Activated CD4-positive, CD25-positive, alpha-beta regulatory T cell treated with anti-CD3 and anti-CD28 coated beads, Interleukin-2, amount 50 U/mL, for 24 hours (primary cell): ENCODE measurements at places on chromosomes 12 and 14.

DNA sequence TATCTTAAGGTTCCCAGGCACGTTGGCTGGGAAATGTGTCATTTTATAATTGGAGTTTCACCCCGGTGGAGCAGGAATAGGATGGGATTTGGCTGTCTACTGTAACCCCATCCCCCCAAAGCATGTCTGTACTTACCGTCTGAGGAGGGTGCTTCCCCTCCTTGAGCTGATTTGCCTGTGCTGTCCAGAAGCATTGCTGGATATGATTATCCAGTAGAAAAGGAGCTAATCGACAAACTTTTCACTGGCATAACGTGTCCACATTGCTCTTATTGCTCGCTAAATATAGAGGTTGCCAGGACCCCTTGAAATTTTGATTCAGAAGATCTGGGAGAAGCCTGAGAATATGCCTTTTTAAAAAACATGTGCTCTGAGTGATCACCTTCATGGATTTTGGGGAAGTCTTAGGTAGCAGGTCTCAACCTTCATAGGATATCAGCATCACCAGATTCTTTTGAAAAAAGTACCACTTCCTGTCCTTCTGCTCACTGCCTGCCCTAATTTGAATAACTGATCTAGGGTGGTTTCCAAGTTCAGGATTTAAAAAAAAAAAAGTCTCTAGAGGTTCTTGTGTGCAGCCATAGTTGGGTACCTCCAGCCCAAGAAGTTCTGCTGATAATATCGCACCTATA is 80.4 kb upstream of the KCNA1 start:
- peak; percentile 85 for ATAC-seq

DNA sequence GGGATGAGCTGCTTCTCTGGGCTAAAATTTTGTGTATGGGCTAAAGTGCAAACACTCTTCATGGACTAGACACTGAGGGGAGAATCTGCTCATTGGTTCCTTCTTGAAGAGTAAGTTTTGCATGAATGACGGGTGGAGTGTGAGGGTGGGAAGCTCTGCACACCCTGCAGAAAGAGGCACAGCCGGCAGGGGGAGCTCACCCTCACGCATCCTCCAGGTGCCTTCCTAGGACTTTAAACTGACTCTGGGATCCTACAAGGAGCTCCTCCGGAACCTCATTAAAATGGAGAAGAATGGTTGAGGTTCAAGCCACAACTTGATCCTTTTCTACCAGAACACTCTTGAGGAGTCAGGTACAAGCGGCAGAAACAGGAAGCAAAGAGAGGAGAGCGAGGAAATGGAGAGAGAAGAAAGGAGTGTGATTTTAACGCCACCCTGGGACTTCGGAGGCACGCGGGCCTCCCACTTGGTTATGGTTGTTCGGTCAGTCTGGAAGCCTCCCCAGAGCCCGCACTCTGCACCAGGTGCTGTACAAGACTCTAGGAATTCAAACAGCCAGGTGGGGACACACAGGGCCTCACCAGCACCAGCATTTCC is 87.5 kb downstream of the SETD3 start:
- ATAC-seq: no peak

DNA sequence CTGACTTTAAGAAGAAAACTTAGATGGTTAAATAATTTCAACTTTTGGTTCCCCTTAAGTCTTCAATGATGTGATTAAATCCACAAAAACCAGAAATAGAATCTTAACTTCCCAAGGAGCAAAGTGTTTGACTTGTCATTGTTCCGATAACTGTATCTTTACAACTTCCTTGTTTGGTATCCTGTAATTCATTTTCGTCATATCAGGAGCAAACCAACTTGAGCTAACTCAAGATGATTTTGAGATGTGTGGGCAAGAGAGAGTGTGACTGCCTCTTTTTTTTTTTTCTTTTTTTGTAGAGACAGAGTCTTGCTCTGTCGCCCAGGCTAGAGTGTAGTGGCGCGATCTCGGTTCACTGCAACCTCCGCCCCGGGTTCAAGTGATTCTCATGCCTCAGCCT is 25.3 kb downstream of the DRAM1 start:
- no peak for ATAC-seq

DNA sequence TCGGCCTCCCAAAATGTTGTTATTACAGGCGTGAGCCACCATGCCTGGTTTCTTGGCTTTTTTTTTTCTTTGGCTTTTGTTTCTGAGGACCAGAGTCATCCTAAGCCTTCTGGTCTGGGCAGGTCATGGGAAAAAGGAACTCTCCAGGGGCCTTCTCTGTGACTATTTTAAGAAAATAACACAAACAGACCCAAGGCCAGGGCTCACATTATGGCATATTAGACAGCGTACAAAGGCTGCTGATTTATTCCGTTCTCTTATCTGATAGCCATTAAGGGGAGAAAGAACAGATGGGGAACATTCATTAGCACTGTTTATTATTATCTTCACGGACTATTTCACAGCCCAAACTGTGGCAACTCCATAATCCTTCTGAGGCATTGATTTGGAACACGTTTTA is 28.8 kb upstream of the MANSC4 start:
- ATAC-seq: no peak

DNA sequence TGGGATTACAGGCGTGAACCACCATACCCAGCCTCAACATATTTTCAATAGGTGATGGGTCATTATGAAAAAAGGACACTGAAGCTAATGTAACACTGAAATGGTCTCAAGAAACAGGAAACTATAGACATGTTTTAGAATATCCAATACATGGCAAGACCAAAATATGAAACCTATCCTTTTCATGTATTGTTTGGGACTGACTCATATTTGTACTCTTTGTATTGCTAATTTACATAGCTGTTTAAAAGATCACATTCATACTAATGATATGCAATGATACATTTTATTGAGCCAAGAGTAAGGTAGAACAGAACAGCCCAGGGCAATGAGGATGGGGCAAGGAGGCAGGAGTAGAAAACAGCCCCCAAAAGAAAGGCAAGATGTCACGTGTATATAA is 32.6 kb downstream of the RESF1 start:
- ATAC-seq: peak; percentile 78

- ATAC-seq: no peak
These were observed 125.0 kb upstream of the CCND2 start for GRCh38 chr12:4148418-4149056.

DNA sequence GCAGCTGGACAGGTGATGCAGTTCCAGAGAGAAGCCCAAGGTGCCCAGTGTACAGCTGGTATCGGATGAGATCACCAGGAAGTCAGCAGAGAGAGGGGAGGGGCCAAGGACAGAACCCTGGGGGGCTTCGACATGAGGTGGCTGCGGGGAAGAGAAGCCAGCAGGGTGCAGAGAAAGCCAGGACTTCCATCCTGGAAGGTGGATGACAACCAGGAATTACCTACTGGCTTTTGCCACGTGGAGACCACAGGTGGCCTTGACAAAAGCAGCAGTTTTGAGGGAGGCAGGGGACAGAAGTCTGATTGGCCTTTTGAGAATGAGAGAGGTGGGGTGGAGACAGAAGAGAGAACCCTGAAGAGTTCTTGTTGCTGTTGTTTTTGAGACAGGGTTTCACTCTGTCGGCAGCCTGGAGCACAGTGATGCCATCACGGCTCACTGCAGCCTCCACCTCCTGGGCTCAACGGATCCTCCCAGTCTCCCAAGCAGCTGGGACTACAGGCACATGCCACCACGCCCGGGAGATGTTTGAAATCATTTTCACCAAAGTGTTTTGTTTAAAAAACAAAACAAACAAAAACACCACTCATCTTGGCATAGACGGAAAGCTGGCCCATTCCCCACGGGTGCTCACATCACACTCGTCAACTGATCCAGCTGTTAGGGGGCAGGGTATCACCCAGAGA is 35.2 kb downstream of the CDC42BPB start:
- ATAC-seq: no peak

- ATAC-seq: no peak
These were observed 24.9 kb upstream of the FZD10 start for GRCh38 chr12:130137040-130138018.

DNA sequence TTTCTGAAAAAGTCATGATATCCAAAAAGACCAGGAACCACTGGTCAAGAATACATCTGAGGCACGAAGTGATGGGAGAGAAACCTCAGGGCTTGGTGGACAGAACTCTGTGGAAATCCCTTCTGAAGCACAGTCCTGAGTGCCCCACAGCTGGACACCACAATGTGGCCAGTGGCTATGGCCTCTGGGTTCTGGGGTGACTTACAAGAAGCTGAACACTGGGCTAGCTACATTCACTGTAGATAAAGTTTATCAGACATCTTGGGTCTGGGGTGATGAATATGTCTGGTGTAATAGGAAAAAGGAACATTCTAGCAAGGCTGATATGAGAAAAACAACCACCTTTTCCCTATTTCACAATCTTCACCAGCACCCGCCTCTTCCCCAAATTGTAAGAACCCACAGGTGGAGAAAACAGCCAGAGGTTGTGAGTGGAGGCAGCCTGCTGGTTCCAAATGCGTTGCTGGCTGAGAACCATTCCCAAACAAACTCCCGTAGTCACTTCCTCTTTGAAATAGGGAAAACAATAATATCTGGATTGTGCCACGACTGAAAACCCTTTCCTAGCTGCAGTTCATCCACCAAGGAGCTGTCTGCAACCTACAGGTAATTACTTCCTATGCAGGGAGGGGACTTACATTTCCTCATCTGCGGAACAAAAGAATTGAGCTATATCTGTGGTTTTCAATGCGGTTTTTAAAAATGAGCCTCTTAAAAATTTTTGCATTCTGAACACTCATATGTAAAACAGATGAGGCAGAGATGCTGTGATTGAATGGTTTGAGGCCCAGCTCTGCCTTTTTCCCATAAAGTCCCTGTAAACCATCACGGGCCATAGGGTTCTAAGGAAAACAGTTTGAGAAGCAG is 193.6 kb downstream of the SLC41A2 start:
- peak; percentile 53 for ATAC-seq

- ATAC-seq: no peak
These were observed 36.7 kb upstream of the GPATCH2L start for GRCh38 chr14:76115010-76115422.

DNA sequence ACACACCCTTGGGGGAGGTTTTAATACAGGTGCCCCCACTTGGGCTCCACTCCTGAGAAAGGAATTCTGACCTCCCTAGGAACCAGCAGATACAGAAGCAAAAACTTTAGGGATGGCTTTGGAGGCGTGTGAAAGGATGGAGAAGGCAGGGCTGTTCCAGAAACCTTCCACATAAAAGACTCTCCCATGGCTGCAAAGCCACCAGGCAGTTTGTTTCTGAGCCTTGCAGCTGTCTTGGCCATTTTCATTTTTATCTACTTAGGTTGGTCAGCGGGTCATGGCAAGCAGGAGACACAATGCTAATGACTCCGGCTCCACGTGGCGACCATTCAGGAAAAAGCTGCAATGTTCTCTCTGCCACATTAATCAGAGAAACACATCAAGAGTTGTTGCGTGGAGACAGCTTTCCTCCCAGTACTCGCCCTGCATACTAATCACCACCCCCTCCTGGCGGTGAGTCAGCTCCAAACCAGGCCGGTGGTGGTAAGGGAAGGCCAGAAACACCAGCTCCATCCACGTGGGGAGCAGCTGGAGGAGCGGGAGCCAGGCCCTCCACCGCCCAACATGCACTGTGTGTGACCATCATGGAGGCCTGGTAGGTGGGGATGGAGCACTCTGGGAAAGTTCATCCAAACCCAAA is 30.9 kb upstream of the IRF2BPL start:
- no peak for ATAC-seq

- no peak for ATAC-seq
These were observed 34.4 kb downstream of the PPP1R36 start for GRCh38 chr14:64584190-64584589.

- ATAC-seq: no peak
These were observed 25.0 kb downstream of the SLC15A4 start for GRCh38 chr12:128798571-128799341.

- ATAC-seq: no peak
These were observed 9.5 kb downstream of the SLC38A2 start for GRCh38 chr12:46362895-46363581.

- ATAC-seq: no peak
These were observed 3.8 kb downstream of the IRAK4 start for GRCh38 chr12:43762596-43762995.
